ENCODE measurements at places on chromosomes 1 and 21. TPM values are rescaled to one million over a fixed set of nuclear protein-coding genes. Genes with fewer than 3 reads are reported as not detected.

MPZ gene
- total RNA-seq, result 1.5 TPM

L1TD1 gene
- total RNA-seq, result 0.09 TPM

SDHB gene
- 77.7 TPM for total RNA-seq

EPS15 gene
- total RNA-seq, result 79.6 TPM

NID1 gene
- total RNA-seq, result 122 TPM

SIM2 gene
- not detected for total RNA-seq

PWP2 gene
- total RNA-seq, result 5.4 TPM

GPR25 gene
- total RNA-seq, result not detected

VAV3 gene
- 7.9 TPM for total RNA-seq

TDRD10 gene
- total RNA-seq, result 5.8 TPM

NGF gene
- total RNA-seq, result 5.1 TPM

S100A8 gene
- total RNA-seq, result 123 TPM

FNDC5 gene
- 5.0 TPM for total RNA-seq
